Type B pancreatic cell (in vitro differentiated cells): ENCODE measurements at places on chromosomes 6 and 20. TPM values are rescaled to one million over a fixed set of nuclear protein-coding genes. Genes with fewer than 3 reads are reported as not detected.

The SMLR1 gene
- 0.53 and 1.3 TPM in 2 replicates for total RNA-seq

The MATN4 gene
- 0.75 TPM in 1 of 2 replicates, not detected in the other for total RNA-seq

The MYO6 gene
- 46.7 and 110 TPM in 2 replicates for total RNA-seq

The MCCD1 gene
- not detected in 2 replicates for total RNA-seq

GRCh38 chr20:57329608-57330221, at the start of gene SPO11:
Gene SPO11 (plus strand): TSS chr20:57329803. CDS start chr20:57329868, 65 bp downstream.
- peak; percentile 68 for DNase-seq
- H3K36me3 ChIP-seq, result no peaks in the 10 kb centered on the region
- peaks cover 3% of the 10 kb centered on the region for H3K27me3 ChIP-seq
- H3K27ac ChIP-seq, result no peak within 1 kb of the TSS
- peaks cover 27% of the 10 kb centered on the region for H3K4me1 ChIP-seq

DNA sequence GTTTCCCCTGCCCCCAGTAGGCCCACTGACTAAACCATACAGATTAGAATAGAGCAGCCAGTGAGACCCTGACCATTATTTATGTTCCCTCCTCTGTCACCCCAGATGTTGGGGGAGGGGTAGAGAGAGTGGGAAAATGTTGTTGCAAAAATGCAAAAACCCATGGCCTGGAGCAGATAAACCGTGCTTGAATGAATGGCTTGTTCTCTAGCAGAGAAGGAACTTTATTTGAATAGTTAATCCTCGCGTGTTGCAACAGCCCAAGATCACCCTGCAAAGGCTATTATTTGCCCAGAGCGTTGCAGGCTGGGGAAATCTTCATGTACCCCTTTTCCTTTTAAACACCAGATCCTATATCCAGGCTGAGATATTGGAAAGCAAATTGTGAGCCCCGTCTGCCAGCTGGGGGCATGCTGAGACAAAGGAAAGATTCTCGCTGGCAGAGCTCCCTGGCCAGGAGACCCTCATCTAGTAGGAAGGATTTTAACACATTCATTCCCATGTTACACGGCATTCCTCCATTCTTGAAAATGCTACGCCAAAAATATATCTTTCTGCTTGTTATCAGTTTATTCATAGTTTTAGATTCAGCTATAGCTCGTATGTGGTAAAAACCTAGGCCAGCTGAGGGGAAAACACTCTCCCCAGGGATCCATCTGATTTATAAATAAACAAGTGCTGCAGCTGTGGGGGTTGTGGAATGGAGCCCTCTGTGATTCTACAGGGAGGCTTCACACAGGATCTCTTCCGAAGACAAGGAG, 53.0 kb downstream of the LINC00237 start:
- peak overlapping the region; percentile 38 for H3K27ac ChIP-seq
- peaks cover 11% of the 10 kb centered on the region for H3K4me1 ChIP-seq
- no peaks in the 10 kb centered on the region for H3K36me3 ChIP-seq
- DNase-seq, result no peak
- no peak overlapping the region for H3K4me3 ChIP-seq
- peaks cover 18% of the 10 kb centered on the region for H3K27me3 ChIP-seq

DNA sequence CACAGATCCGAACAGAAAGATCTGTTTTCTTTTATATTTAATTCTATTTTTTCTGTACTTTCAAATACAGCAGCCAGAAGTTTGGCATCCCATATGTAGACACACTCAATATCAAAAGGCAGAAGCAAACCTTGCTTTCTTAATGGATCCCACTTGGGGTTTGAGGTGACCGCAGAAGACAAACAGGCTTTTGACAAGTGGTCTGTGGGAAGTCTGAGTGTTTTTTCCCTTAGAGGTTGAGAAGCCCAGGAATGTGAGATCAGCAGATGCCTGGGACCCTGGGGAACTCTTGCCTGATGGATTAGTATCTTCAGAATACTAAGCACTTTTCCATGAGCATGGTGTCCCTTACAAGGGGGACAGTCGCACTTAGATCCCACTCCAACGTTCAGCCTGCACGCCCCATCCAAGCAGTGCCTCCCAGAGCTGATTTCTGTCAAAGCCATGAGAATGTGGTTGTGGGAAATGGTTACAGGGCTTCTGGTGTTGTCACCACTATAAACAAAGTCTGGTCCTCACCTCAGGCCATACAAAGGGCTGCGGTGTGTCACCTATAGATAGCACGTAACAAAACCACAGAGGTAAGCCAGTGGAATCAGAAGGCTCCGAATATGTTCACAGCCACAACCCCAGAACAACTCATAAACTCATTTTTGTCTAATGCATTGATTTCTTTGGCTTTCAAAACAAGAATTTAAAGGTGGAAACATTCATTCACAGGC, 12.7 kb downstream of the IL17F start:
- DNase-seq, result no peak
- H3K27ac ChIP-seq, result no peak overlapping the region
- no peaks in the 10 kb centered on the region for H3K36me3 ChIP-seq
- peaks cover 4% of the 10 kb centered on the region for H3K4me1 ChIP-seq
- no peak overlapping the region for H3K4me3 ChIP-seq
- H3K27me3 ChIP-seq, result peaks cover 15% of the 10 kb centered on the region
